GM10248 (cell line): ENCODE measurements at places on chromosomes 12 and 14.

DNA sequence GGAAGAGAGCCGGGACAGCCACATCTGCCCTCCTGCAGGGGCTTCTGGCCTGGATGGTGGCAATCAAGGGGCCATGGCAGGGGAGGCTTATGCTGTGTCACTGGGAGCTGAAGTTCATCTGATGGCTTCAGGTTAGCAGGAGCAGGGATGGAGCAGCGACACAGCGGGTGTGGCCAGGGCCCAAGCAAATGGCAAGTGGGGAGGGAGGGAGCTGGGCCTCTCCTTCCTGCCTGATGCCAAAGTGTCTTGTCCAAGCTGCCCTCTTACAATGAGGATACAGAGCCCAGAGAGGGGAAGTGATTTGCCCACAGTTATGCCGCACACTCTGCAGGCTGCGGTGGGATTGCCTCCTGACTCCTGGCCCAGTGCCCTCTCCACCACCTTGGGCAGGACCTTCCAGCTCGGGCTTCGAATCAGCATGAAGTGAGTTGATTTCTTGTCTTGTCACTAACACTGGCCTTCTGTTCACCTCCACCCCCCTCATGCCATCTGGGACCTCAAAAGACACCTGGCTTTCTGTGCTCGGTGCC lies 51.3 kb downstream of the IQSEC3 start:
- no peak for DNase-seq

DNA sequence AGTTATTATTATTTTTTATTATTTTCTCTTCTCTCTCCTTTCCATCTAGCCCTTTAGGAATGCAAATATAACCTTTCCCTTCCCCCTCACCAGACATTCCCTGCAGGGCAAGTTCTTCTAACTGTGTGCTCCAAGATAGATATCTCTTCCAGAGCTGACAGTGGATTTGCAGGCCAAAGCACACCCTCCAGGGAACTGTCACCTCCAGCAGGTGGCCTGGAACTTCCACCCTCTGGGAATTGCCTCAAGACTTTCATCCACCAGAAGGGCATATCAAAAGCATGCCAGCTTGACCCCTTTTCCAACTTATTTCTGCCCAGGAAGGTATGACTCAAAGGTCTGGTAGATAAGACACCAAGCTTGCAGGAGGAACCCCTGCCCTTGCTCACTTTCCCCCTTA lies 13.6 kb upstream of the KCNA5 start:
- no peak for DNase-seq

GRCh38 chr12:8093291-8093690 lies 11.2 kb downstream of the NECAP1 start:
- DNase-seq, result no peak

GRCh38 chr12:104852102-104852501 lies 106.0 kb downstream of the SLC41A2 start:
- DNase-seq, result no peak

DNA sequence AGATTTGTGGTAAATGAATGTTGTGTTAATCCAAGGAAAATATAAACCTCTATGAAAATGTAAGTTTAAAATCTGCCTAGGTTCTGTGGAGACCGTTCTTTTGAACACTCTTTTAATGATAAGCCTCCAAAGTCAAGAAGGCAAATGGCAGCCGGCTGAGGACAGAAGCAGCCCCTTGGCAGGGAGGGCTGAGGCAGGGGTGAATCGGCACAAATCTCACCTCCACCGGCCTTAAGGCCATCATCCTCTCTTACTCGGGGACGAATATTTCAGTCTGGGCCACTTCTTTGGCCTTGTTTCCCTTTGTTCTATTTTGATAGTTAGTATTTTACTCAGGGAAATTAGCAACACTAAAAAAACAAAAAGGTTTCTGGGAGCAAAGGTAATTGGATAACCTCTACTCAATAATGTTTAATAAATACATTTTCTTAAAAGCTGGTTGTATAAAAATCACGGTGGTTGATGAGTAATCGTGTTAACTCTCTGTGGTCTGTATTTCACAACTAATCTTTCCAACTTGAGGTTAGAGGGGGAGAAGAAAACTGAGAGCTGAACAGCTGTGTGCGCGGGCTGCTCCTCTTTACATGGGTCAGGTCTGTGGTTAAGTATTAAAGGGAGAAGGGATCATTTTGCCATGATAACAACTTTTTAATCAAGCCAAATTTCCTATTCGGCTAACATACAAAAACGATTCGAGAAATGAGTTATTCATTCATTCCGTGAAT lies 18.6 kb downstream of the LGMN start:
- peak; percentile 53 for DNase-seq

GRCh38 chr14:89014569-89014850 lies 190.1 kb downstream of the TTC8 start:
- no peak for DNase-seq
